ENCODE measurements at places on chromosomes 4 and X. TPM values are rescaled to one million over a fixed set of nuclear protein-coding genes. Genes with fewer than 3 reads are reported as not detected.

- DNase-seq, result no peak
Observed at GRCh38 chrX:1167466-1167865, 45.0 kb downstream of the CRLF2 start.

DNA sequence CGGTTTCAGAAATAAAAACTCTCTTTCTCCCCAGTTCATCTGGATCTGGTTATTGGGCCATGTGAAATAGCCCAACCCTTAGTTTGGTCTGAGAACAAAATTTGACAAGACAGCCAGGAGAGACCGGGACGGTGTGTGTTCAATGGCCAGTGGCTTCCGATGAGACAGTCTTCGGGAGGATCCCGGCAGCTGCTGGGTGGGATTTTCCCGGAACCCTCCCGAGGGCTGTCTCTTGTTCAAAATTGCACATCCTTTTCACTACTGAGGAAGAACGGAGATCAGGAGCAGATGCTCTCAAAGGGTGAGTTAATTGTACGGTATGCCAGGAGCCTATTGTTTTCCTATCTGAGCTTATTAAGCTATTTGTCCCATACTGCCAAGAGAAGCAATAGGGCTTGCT, 166.5 kb downstream of the PRR32 start:
- no peak for DNase-seq

GRCh38 chr4:6471307-6472007, 957 bp downstream of the PPP2R2C start:
- no peak for DNase-seq

GRCh38 chr4:88283661-88284438, 511 bp downstream of the PPM1K start:
- no peak for DNase-seq

TLR6 gene
- 1.2 TPM for total RNA-seq

MYOZ2 gene
- total RNA-seq, result 0.20 TPM

APLN gene
- 224 TPM for total RNA-seq

All from pulmonary artery endothelial cell (primary cell).